ENCODE measurements at places on chromosomes 3 and 15. TPM values are rescaled to one million over a fixed set of nuclear protein-coding genes. Genes with fewer than 3 reads are reported as not detected.

ACP3 gene
- total RNA-seq: 9.0 TPM

SPTBN5 gene
- total RNA-seq: 0.79 TPM

LRTM1 gene
- total RNA-seq: 6.4 TPM

FOXL2 gene
- total RNA-seq: not detected

SEMA3F gene
- 98.8 TPM for total RNA-seq

SAMD7 gene
- not detected for total RNA-seq

AHSG gene
- not detected for total RNA-seq

RAB5A gene
- 64.3 TPM for total RNA-seq

GABRA5 gene
- not detected for total RNA-seq
